Cardiac septum (tissue), 1 donor: ENCODE measurements at places on chromosomes 5 and 9.

GRCh38 chr5:145360936-145361335, 474.2 kb downstream of the PRELID2 start:
- no peak for DNase-seq

DNA sequence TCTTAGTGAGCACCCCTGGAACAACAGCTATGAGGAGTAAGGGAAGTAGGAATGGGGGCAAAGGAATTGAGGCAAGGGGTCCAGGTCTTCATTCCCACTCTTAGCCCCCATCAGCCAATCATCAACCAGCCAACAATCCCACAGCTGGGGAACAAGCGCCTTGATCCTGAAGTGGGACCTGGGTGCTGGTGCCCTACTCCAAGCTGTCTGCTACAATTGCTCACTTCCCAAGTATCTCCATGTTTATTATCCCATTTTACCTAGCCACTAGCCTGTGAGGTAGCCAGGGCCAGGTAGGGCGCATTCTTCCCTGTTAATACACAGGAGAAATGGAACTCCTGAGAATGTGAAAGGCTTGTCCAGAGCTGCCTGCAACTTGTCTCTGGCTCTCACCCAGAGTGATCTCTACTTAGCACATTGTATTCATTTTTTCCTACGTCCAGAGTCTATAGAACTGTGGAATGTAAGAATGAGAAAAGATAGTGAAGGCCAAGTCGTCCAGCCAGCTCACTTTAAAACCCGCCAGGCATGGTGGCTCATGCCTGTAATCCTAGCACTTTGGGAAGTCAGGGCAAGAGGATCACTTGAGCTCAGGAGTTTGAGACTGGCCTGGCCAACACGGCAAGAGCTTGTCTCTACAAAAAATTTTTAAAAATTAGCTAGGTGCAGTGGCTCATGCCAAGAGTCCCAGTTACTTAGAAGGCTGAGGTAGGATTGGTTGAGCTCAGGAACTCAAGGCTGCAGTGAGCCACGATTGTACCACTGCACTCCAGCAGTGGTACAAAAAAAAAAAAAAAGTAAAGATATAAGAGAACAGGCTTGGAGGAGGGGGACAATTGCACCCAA, 6.2 kb upstream of the DNAJC18 start:
- no peak for DNase-seq

- peak; percentile 78 for DNase-seq
These were observed at the start of gene VCAN for GRCh38 chr5:83471405-83472212. TSS of gene VCAN (plus strand) at chr5:83471744. CDS start at chr5:83483519, 11,775 bp downstream.

- no peak for DNase-seq
These were observed 6.5 kb upstream of the SSBP2 start for GRCh38 chr5:81757404-81757803.

DNA sequence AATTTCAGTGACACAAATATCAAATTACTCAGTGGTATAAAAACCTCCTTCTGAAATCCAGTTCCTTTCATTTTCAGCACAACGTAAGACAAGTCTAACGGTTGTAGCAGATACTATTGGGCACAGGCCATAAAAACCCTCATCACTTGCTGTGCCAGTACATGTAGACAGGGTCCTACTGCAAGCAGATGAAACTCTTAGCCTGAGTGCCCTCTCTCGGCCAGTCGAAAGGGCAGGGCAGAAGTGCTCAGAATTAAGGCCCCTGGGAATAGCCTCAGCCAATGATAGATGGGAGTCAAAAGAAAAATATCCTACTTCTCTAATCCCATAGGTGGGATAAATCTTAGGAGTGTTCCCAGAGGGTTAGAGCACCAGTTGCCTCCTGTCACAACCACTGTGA, 168.5 kb upstream of the FER start:
- DNase-seq: no peak

GRCh38 chr9:97703437-97704344, 6.6 kb upstream of the XPA start:
- DNase-seq: no peak

DNA sequence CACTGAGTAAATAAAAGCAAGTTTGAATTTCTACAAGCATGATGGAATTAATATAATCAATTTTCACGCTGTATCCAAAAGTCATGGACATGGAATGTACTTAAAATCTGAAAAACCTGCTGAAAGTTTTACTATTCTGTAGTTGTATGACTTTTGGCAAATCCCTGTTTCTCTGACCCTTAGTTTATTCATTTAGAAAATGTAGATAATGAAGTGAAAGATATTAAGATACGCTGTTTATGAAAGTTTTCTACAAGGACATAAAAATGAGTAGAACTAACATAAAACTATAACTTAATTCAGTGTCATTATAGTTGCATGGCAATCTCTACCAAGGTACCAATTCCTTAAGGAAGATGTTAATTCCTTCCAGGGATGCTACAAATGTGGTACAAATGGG, 363.2 kb upstream of the MPDZ start:
- no peak for DNase-seq

DNA sequence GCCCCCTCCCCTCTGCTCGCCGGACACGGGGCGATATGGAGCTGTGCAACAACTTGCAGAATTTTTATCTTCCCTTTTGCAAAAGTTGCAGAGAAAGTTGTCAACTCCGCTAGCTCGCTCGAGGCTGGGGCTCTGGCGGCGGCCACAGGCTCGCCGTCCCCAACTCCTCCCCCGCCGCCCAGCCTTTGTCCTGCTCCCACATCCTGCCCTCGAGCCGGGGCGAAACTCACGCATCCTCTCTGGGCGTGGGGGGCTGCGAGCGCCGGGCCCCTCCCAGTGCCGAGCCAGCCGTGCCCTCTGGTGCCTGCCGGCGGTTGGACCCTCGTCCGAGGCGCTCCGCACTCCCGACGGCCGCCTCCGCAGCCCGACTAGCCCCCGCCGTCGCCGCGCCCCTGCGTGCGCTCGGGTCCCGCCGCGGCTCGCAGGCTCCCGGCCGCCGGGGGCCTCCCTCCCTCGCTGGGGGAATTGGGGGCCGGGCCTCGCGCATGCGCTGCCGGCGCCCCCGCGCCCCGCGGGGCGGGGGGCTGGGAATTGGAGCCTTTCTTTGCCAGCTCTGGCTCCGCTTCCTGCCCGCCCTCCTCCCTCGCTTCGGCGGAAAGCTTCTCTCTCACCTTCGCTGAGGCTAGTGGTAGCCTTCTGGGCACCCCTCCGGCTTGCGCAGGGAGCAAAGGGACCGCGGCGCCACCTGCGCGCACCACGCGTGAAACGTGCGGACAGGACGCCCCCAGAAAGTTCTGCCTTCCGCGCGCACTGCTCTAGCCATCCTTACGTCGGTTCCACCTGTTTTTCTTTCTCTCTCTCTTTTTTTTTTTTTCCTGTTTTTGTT, at the start of gene CCNJL:
CCNJL (minus strand) TSS at position 431 of the 826 bp plus-strand sequence. CDS start 641 bp downstream, outside the sequence.
- DNase-seq: peak; percentile 83

DNA sequence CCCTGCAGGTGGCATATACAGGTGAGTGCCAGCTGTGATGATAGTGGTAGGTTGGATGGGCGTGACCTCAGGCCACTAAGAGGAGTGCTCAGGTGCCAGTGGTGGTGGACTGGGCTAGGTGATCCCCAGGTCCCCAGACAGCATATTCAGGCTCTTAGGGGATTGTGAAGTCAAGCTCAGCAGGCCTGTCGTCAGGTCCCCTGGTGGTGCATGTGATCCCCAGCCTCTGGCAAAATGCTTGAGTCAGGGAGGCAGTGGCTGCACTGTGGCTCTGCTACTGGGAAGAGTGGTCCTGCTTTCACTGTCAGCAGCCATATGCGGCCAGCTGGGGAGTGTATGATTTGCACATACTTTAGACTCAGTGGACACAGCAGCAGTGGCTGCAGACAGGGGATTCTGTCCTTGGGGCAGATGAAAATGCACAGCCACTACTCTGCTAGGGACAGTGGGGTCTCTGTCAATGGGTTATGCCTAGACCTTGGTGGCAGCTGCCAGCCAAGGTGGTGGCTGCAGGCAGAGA, 31.6 kb upstream of the CTSL start:
- no peak for DNase-seq

DNA sequence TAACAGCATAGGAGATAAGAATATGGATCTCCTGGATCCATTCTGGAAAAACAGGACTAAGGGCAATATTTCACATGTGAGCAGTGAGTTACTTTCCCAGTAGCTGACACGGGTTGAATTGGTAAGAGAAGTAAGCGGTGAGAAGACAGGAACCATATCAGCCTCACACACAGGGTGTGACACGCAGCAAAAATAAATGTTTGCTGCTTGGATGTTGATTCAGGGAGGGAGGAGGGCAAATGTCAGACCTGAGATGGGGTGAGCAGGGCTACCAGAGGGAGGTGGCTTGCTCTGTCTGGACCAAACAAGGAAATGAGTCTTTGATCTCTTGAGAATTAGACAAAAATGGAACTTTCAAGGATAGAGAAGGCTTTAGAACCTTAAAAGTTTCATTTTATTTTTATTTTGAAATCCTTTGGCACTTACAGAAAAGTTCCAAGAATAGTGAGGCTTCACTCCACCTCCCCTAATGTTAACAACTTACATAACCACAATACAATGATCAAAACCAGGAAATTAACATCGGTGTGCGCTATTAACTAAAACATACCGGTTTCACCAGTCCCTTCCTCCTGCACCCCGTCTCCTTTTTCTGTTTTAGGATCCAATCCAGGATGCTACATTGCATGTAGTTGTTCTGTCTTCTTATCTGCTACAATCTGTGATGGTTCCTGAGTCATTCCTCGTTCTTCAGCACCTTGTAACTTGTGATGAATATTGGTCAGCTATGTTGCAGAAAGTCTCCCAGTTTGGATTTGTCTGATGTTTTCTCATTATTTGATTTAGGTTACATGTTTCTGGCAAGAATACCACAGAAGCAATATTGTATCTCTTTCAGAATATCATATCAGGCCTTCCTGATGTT, 20.5 kb upstream of the ARHGEF28 start:
- no peak for DNase-seq

DNA sequence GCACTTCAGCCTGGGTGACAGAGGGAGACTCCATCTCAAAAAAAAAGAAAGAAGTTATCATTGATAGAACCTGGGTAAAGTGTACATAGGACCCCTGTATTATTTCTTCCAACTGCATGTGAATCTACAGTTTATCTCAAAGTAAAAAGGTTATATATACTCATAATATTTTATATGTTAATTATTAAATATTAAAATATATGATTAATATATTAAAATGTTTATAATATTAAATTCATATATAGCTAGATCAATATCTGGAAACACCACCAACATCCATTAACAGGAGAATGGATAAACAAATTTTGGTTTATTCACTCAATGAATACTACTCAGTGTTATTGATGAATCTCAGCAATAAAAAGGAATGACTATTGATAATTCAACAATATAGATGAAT, 19.7 kb downstream of the C5orf15 start:
- DNase-seq: no peak

DNA sequence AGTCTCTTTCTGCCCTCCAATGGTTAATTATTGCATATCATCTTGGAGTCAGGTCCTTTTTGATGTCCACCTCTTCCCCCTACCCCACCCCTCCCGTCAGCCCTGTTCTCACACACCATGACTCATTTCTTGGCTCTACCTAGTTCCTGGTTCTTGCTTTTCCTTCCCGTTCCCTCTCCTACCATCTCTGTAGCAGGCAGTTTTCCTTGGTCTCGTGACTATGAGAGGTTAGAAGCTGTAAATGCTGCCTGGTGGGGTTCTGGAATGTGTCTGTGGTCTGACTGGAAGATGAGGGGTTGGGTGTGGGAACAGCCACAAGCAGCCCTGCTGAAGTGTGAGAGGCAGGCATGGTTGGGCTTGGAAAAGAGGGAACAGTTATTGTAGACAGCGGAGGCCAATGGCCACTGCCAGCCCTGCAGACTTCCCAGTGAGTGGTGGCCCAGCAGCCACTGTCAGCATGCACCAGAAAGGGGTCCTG, 18.2 kb downstream of the SLC22A5 start:
- no peak for DNase-seq

GRCh38 chr5:120155873-120156272, 308.2 kb upstream of the PRR16 start:
- DNase-seq: no peak

- no peak for DNase-seq
These were observed 2.4 kb upstream of the TRIM7 start for GRCh38 chr5:181207214-181207959.

DNA sequence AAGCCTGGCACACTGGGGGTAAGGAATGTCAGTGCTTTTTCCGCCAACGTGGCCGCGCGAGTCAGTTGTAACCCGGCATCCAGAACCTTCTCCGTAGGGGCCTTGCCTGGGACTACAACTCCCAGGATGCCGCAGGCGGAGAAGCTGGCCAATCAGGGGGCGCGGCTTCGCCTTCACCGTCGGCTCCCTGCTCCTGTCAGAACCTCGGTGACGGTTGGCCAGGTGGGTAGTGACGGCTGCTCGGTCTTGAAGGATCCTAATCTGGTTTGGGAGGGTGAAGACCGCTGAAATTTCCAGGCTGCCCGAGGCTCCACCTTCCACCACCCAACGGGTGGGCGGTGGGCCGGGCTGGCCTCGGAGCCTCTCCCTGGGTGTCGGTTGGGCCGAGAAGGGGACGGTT, at the start of gene C5orf58:
C5orf58 (plus strand) TSS at position 200 of the 400 bp plus-strand sequence. CDS start 1,992 bp downstream, outside the sequence.
- no peak for DNase-seq

DNA sequence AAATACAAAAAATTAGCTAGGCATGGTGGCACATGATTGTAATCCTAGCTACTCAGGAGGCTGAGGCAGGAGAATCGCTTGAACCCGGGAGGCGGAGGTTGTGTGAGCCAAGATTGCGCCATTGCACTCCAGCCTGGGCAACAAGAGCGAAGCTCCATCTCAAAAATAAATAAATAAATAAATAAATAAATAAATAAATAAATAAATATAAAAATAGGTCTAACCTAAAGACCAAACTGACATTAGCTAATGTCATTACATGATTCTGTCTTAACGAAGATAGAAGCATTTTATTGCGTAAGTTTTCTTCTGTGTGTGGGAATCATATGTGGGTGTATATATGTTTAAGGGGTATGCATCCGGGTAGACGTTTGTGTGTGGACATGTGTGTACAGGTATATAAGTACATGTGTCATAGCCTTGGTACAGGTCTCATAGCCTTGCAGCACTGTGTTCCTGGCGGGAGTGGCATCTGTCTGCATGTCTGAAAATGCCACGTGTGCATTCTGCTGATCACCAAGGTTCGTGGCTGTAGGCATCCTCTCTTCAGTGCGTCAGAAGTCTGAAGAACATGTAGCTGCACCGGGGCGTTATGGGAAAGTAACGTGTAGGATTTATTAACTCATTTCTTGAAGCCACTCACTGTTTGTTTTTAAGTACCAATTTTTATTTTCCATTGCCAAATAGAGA, 298.1 kb downstream of the NR3C1 start:
- no peak for DNase-seq

DNA sequence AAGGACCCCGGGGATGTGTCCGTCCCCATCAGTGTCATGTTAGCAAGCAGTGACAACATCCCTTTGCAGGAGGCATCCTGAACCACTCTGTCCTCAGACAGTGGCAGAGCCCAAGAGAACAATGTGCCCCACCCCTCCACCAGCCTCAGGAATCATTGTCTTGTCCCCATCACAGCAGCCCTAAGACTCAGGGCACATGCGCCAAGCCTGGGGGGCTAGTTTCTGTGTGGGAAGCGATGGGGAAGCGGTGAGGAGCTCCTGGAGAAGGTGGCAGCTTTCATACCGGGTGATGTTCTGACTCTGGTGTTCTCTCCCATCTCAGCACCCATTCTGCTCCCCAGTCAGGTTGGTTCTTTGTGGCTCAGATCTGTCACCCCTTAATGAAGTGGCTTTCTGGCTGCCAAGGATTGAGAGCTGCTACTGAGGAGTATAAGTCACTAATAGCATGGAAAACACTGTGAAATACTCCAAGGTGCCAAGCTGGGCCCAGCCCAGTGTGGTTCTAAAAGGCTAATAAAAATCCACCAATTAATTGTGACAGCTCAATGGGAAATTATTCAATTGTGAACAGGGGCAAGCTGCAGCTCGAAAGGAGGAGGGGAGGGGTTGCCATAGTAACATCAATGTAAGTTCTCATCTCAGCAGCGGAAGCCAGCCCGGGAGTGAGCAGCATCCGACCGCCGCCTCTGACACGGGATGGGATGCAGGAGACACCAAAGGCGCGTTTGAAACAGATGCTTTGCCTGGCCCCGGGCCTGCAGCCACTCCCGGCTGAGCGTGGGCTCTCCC, 4.7 kb downstream of the QRFP start:
- no peak for DNase-seq
